ENCODE measurements at places on chromosomes 12 and 14.

GRCh38 chr14:71931492-71932228 is 569 bp upstream of the RGS6 start:
- peak; percentile 45 for DNase-seq

DNA sequence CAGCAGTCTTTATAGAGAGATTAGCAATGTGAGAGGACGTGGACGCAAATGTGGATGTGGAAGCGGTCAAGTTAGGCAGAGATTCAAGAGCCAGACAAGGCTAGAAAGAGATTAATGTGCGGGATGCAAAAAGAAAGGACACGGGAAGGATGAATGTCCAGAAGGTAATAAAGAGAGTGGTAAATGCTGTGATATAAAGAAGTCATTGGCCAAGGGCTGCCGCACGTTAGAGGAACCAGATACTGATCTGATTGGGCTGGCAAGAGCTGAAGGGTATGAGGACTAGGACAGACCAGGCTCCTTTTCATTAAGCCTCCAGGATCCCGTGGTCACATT is 59.5 kb downstream of the DHRS2 start:
- DNase-seq = no peak

DNA sequence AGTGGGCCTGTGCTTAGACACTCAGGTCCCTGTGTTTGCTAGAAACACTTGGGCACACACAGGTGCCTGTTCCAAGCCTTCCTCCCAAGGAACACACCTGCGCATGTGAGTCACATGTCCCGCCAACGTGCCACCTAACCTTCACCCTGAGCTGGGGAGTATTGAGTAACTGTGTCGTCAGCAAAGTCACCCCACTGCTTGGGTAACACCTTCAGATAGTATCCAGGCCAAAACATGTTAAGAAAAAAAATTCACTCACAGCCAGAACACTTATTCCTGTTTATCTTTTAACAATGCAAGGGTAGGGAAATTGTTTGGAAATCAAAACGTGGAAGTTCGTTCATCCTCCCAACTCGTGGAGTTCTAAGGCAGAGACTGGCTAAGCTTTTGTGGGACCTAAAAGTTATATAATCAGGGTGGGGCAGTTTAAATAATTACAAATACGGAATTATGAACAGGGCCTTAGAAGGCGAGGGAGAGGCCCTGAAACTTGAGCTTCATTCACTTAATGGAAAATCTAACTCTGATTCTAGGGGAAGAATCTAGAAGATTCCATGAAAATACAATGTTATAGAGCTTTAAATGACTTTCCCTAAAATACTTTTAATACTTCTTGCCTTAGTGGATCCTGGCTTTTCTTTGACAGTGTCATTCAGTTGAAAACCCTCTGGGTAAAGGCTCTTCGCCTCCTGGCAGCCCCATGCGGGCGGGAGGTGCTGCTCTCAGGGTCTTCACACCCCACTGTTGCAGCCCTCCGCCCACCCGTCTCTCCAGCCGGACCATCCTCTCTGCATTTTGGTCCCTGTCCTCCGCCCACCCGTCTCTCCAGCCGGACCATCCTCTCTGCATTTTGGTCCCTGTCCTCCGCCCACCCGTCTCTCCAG is 30.3 kb upstream of the ADIPOR2 start:
- no peak for DNase-seq

GRCh38 chr14:91315844-91316267 is 71.4 kb upstream of the GPR68 start:
- DNase-seq = peak; percentile 87

All from GM13976 (cell line).